ENCODE measurements at places on chromosomes 7 and 10.

GRCh38 chr10:105857268-105858264 lies 1216.5 kb downstream of the SORCS3 start:
- no peak for DNase-seq

DNA sequence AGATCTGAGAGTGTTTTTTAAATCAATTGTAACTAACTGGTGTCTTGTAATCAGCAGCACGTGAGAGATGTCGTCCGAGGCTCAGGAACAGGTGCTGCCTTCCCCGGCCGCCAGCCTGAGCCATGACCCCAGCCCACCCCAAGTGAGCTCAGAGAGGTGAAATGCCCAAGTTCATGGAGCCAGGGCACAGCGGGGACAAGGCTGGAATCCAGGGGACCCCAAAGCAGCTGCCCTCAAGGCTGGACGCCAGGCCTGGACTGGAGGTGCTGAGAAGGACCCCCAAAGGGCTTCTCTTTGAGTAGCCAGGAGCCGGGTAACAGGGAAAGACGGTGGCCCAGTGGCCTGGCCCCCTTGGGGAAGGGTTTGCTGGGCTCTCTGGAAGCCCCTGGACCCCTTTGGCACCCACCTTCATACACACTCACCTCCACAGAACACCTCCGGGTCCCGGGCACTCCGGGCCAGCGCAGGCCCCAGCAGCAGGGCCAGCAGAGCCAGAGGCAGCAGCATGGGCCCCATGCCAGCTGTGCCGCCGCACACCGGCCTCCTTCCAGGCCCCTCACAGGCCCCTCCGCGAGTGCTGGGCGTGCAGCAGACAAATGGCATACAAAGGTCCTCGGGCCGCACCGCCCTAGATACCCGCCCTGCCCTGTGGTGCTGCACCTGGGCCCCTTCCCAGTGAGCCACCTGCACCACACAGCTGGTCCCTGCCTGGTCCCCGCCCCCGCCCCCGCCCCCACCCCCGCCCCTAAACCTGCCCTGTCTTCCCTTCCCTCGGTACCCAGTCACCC lies 24.0 kb upstream of the CNPY1 start:
- no peak for DNase-seq

GRCh38 chr10:60732807-60733516 lies 45.3 kb upstream of the CDK1 start:
- DNase-seq = peak; percentile 60

GRCh38 chr7:56092789-56093531 lies at the start of gene PHKG1:
PHKG1 (minus strand) TSS chr7:56092952; CDS start chr7:56088941, 4,011 bp downstream.
- DNase-seq = peak; percentile 19

GRCh38 chr7:74129887-74130286 lies 44.3 kb upstream of the EIF4H start:
- no peak for DNase-seq

DNA sequence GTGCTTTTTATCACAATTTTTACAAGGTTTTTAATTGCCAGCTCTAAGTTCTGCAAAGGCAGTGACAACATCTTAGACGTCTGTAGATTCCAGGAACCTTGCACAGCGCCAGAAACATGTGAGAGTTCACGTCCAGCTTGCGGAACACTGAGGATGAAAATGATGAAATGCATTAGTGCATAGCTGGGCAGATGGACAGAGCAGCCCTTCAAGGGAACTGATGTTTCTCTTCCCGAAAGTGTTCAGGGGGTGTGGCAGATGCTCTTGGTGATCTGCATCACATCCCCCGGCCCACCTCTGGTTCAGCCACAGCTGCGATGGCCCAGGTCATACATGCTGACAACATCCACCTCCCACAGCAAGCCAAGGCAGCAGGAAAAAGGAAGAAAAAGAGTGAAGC lies 40.9 kb downstream of the ITIH5 start:
- no peak for DNase-seq

Measured in GM13976 (cell line).